ENCODE measurements at places on chromosomes 4 and X. TPM values are rescaled to one million over a fixed set of nuclear protein-coding genes. Genes with fewer than 3 reads are reported as not detected.

DNA sequence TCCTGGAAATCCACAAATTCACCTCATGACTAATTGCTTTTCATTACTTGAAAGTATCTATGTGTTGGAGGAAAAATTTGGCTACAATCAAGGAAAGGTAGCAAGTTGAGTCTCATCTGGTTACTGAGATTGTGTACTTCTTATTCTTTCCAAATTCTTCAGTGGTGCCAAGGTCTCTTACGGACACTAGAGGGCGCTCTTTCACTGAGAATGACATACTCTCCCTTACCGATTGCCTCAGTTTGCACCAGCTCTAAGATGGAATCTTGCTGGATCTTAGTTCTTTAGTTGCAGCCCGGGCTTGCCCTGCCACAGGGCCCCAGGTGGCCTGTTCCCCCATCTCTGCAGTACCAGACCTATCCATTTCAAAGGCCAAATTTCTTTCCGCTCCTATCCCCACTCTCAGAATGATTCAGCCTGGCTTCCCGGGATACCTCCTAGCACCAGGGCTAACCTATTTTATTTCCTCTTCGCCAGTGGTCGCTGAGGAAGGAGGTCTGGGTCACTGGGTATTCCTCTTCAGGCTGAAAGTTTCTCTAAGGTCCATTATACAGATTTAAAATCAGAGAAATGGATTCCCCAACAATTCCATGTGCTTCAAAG is 24.6 kb upstream of the GPR50 start:
- no peak for DNase-seq

Gene QRFPR
- total RNA-seq: not detected

DNA sequence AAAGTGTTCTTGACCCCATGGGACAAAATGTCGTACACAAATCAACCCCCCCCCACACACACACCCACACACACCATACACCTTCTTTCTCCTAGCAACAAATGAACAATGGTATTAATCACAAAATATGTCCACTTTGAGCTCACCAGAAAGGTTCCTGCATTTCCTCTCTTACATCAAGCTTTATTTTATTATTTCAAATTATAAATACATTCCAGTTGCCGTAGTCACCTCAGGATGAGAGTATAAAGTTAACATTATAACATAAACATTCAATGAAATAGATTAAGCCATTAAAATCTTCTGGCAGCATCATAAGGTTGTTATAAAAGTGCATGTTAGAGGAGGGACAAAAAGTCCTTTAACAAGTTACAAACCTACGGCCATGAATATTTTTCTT is 7.3 kb downstream of the XK start:
- DNase-seq: no peak

Gene TCEAL4
- total RNA-seq: 67.4 TPM

Gene ZNF81
- total RNA-seq: 12.2 TPM

Gene ENPEP
- 1.4 TPM for total RNA-seq

Gene KIF4A
- 18.0 TPM for total RNA-seq

- no peak for DNase-seq
Measured at GRCh38 chrX:154452823-154453222, 5.3 kb upstream of the PLXNA3 start.

Data from progenitor cell of endocrine pancreas (in vitro differentiated cells).